T47D (cell line): ENCODE measurements at places on chromosomes 13 and 19.

DNA sequence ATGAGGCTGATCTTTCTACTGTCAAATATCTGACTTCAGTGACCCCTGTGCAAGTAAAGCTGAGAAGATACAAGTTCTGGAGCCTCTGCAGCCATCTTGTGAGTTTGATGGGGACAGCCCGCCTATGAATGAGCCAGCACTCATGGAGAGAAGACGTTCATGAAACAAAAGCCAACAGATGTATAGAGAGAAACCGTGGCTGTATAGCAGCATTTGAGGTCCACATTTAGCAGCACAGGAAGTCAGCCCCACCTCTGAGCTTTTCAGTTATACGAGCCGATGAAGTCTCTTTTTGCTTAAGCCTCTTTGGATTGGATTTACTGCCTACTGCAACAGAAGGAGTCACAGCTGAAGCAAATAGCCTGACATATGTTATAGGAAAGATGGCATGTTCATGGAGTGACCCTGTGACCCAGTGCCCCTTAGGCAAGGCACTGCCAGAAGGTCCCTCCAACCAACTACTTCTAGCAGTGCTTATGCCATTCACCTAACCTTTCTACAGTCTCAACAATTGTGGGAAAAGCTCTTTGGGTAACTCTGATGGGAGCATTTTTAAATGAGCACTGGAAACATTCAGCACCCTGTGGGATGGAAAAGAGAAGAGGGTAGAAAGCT is 3.5 kb upstream of the DLEU7 start:
- DNase-seq: no peak

DNA sequence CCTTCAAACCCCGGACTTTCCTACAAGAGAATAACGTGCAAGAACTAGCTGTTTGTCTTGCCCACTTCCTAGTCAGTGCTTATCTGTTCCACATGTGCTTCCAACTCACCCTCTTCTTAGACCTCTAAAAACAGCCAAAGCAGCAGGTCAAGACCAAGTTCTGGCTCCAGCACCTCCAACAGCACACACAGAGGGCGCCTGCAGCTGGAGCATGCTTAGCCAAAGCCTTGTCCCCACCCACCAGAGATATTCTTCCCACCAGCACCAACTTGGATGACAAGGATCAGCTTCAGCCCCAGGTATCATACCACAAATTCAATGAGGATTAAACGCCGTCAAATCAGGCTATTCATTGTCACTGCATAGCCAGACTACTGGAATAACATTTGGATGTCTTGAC is 17.9 kb downstream of the RCBTB1 start:
- DNase-seq: no peak

DNA sequence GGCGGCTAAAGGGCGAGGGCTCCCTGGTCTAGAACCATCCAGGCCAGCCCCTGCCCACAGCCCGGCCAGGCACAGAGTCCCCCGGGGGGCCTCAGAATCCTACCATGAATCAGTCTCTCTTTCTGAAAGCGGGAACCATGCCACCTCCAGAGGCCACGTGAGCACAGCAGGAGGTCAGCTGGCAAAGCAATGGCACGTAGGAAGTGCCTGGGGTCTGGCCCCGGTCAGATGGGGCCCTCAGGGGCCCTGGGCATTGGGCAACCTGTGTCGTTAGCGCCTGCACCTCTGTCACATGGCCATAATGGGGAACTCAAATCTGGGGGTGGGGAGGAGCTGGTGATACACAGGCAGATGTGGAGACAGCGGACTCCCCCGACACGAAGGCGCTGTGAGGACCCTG is 8.8 kb downstream of the MFSD12 start:
- DNase-seq: no peak

- DNase-seq: no peak
Measured at GRCh38 chr13:79997244-79997643, 343.7 kb downstream of the SPRY2 start.

- DNase-seq: no peak
Measured at GRCh38 chr13:106445996-106446395, 89.5 kb downstream of the EFNB2 start.

- DNase-seq: no peak
Measured at GRCh38 chr13:28685114-28685513, 26.2 kb downstream of the POMP start.

DNA sequence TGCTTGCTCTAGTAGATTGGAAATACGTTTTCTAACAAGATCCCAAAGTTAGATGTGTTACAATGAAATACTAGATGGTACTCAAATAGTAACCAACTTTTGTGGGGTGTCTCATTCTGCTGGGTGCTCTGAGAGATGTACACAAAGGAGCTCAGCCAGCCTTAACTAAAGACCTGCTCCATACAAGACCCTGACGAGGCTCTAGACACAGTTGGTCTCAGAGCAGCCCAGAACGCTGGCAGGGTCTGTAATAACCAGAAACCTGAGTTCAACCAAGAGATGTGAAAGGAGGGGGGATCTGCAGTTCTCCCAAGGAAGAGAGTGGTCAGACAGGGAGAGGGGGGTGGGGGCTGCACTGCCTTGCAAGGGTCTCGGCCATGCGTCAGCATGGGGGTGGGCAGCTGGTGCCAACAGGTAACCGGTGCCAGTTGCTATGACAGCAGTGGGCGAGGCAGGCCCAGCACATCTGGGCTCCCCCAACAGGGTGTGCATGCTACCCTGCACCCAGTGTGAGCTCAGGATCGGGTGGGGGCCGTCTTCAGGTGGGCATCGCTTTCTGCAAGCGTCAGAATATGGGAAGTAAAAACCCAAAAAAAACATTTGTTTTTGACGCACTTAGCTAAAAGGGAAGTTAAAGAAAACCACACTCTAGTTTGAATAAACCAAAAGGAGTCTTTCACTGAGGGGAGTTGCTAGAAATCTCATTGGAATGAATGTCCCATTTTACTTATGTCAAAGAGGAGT is 68.0 kb upstream of the GPR183 start:
- DNase-seq: no peak

DNA sequence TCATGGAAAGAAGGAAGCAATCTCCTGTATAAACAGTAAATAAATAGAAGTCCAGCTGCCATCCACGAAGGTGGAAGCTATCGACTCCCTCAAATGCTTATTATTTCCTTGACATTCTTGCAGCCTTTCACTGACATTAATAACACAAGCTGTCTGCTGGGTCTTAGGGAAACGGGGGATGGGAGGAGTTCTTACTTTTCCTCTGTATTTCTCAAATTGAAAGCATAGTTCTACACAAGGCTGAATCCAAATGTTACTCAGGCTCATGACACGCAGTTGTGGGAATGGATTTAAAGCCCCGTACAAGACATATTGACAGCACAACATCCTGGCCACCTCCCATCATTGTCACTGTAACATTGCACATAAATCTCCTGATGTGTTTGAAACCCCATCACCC is 4.0 kb downstream of the SERPINE3 start:
- DNase-seq: no peak

DNA sequence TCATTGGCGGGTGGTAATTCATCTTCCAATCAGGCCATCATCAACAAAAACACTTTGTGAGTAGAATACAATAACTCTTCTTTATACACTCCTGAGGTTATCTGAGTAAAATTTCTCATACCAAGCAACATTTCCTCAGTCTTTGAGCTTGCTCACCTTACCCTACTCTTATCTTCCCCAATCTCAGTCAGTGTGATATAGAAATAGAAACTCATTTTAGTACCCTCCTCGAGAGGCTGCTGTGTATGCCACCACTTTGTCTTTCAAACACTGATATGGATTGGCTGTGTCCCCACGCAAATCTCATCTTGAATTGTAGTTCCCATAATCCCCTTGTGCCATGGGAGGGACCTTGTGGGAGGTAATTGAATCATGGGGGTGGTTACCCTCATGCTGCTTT is 209.7 kb downstream of the RBM26 start:
- DNase-seq: no peak

DNA sequence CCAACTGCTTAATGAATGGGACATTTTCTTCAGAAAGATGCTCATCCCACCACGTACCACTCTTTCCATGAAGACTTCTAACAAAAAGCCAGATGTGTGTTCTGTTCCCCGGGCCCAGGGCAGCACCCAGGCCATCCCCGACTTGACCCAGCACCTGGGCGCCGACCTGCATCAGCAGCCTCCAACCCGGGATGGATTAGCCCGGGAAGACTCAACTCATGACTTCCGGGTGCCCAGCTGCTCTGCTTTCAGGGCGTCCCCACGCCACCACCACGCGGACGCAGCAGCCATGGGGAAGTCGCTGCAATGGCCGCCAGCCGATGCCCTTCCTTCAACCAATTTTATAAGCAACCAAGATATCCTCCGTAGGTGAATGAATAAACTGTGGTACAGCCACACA is 123.8 kb upstream of the TUBA3C start:
- DNase-seq: no peak

GRCh38 chr13:74204602-74205312 is 70.6 kb upstream of the KLF12 start:
- DNase-seq: no peak

DNA sequence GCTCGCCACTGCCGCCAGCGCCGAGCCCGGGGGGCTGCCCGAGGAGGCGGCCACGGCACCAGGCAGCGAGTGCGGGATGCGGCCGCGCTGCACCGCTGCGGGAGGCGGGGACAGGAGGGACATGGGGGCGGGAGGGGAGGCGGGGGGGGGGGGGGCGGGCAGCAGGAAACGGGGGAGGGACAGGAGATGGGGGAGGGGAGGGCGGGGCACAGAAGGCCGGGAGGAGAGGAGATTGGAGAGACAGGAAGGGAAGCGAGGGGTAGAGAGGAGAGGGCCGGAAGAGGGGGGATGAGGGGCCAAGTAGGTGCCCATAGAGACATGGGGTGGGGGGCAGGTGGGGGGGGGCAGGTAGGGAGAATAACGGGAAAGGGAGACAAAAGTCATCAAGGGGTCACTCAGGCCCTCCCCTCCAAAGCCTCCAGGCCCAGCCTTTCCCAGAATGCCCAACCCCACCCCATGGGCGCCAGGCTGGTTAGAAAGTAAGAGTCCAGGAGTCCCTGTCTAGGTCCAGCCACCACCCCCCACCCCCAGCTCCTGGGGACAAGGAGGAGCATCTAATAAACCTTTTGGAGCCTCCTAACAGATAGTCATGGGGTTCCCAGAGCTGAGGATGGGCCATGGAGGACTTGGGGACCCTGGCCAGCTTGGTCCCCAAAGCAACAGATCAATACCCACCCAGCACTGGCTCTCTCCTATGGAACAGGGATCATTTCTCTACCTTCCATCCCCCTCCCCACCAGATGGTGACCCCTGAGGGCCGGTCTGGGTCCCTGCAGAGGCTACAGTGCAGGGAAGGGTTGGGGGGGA is 9.5 kb downstream of the NR2F6 start:
- no peak for DNase-seq

- DNase-seq: no peak
Measured at GRCh38 chr19:12745166-12745897, 6.3 kb upstream of the BEST2 start.

DNA sequence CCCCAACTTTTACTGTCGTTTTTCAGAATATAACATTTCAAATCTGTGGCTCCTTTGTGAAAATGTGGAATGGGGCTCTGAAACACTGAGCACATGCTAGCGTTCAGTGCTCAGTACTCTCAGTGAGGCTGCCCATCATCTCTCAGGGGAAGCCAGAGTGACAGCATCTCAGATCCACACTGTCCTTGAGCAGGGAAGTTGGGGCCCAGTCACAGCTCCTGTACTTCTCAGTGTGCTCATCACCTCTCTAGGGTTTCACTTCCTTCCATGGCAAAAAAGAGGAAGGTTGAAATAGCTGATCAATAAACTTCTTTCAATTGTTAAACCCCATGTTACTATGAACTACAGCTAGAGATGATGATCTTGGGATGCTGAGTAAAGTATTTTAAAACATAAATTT is 565.9 kb upstream of the SPRY2 start:
- DNase-seq: no peak

DNA sequence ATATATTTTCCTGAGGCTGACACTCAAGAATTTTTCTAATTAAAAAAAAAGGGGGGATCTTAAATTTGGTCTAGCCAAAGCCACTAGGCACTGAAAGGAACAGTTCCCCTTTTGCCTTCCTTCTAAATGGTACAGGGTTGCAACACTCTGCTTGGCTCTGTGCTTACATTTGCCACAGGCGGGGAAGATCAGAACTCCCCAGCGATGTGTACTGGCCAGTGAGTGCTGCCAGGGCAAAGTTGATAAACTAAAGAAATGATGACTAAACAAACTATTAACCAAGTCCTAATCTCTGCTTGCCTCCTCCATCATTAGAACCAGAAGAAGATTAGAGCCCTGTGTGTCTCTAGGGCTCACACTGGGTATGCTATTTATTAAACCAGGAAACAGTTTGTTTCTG is 75.3 kb upstream of the SCEL start:
- no peak for DNase-seq

DNA sequence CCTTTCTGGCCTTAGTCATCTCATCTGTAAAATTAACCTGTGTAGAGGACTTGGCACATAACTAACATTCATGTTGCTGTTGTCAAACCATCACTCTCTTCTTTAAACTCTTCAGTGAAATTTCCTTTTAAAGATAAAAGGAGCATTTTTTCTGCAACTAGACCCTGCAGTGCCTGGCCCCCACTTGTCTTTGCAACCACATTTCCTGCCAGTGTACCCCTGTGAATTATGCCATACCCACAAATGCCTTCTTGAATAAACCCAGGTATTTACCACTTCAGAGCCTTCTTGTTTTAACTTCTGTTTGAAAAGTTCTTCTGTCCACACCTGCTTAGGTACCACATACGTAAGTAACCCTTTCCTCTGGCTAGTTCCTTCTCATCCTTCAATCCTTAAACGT is 118.8 kb downstream of the CDK8 start:
- no peak for DNase-seq

GRCh38 chr19:4511300-4512054 is 6.8 kb downstream of the PLIN4 start:
- DNase-seq: no peak

DNA sequence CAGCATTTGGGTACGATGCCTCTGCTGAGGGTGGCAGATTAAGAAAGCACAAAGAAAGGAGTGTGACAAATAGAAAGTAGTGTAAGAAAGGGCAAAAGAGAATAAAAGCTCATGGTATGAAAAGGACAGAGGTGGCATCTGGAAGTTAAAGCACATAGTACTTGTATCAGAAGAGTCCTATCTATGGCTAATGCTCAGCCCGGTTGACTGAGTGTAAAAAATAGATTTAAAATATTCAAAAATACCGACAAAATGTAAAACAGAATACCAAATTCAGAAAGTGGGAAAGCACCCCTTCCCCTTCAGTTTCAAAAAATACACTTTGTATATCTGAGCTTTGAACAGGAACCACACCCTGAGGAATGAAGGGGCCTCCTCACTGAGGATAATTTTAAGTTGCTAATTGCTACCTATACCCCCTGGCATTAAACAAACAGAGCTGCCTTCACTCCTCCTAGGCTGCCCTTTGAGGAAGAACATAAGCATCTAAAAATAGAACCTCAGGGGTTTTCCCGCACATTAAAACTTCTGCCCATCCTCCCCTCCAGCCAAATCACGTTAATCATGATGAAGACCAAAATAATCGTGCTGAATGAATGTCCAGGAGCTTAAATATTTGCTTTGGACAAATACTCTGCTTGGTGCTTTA is 43.3 kb downstream of the DLEU7 start:
- no peak for DNase-seq

- no peak for DNase-seq
Measured at GRCh38 chr13:46006688-46007452, 45.7 kb downstream of the ZC3H13 start.
